Activated T-cell treated with anti-CD3 and anti-CD28 coated beads, Interleukin-2, amount 50 U/mL, for 24 hours (primary cell): ENCODE measurements at places on chromosomes 6 and 20.

- DNase-seq: no peak
These were observed 88.1 kb upstream of the IYD start for GRCh38 chr6:150280703-150281102.

- no peak for DNase-seq
These were observed 298.0 kb downstream of the QKI start for GRCh38 chr6:163712566-163712961.

GRCh38 chr6:28345201-28345600, 4.5 kb upstream of the ZKSCAN3 start:
- DNase-seq: no peak

DNA sequence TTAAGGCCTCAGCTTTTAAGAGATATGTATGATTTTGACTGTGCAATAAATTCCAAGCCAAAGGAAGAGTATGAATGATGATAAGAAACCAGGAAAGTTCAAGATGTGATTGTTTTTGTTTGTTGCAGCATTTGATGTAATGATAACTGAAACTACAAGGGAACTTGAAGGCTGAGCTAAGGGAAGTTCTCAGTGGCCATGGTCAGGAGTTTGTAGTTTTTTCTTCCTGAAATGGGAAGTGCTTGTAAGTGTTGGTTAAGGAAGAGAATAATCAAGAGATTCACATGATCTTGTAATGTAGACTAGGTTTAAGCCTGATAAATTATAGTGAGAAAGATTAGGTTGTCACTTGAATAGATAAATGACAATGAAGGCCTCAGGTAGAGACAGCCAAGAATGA, 53.4 kb downstream of the PTCHD4 start:
- DNase-seq: no peak

GRCh38 chr20:40689943-40690835, 1.2 kb upstream of the MAFB start:
- peak; percentile 81 for DNase-seq

- no peak for DNase-seq
These were observed 130.4 kb upstream of the CDYL start for GRCh38 chr6:4645713-4646360.

DNA sequence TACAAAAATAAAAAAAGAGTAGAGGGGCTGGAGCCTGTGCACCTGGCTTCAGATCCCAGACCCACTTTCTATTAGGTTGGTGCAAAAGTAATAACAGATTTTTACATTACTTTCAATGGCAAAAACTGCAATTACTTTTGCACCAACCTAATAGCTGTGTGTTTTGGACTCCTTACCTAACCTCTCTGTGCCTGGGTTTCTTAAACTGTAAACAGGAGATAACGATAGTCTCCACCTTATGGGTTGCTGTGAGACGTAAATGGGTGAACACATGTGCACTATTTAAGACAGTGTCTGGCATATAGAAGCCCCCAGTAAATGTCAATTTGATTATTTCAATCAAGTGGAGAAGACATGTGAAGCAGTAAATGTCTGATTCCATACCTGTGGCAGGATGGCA, 89.7 kb downstream of the TFAP2C start:
- no peak for DNase-seq
